ENCODE measurements at places on chromosomes 4 and X.

DNA sequence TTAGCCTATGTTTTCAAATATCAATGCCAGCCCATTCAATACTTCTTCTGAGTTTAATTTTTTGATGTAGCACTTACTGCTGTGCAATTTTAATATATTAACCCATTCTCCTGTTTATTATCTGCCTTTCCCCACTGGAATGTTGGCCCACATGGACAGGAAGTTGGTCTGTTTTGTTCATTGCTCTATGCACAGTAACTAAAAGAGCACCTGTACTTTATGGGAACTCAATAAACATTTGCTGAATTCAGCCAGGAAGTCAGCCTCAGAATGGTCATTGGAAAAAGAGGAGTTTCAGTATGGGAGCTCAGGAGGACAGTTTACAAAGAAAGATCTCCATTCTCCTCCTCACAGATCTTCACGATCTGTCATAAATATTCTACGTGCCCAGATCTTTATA, 510.5 kb upstream of the AGA start:
- no peak for DNase-seq

- DNase-seq, result no peak
Measured at GRCh38 chr4:5084911-5085475, 33.7 kb downstream of the STK32B start.

- DNase-seq, result no peak
Measured at GRCh38 chr4:155807021-155807420, 48.2 kb downstream of the GUCY1B1 start.

GRCh38 chrX:118974908-118975671, 672 bp downstream of the LONRF3 start:
- DNase-seq, result peak; percentile 13

DNA sequence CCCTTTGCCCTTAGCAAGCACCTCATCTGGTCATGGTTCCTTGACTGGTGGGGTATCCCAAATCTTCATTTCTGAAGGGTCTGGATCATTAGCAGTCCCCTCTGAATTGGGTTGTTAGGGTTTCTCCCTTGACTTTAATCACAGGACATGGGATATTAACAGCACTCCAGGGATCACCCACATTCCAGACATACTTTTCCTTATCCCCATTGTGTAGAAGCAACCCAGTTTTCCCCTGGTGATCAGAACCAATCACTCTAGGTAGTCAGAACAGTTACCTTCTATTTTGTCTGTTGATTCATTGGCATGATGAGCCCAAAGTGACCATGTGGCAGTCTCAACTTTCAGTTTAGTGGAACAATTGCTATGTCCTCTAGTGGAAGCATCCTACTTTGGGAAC, 29.1 kb upstream of the GRSF1 start:
- DNase-seq, result no peak

GRCh38 chr4:85391071-85391470, 83.9 kb upstream of the ARHGAP24 start:
- DNase-seq, result no peak

GRCh38 chr4:41656572-41657520, 91.7 kb downstream of the PHOX2B start:
- DNase-seq, result no peak

DNA sequence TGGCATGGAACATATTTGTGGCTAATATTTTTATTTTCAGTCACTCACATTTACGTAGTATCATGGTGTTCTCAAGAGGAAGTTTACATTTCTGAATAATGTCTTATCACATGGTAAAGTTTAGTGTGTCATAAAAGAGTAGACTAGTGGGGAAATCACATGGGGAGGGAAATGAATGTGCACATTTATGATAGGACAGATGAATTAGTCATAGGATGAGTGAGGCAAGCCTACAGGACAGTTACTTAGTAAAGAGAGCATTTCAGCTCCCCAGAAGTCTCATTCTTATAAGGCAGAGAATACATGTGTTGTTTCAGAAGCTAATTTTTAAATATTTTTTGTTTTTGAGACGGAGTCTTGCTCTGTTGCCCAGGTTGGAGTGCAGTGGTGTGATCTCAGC, 6.2 kb downstream of the GK start:
- DNase-seq, result no peak

- DNase-seq, result no peak
Measured at GRCh38 chr4:94798808-94799207, 41.1 kb downstream of the BMPR1B start.

DNA sequence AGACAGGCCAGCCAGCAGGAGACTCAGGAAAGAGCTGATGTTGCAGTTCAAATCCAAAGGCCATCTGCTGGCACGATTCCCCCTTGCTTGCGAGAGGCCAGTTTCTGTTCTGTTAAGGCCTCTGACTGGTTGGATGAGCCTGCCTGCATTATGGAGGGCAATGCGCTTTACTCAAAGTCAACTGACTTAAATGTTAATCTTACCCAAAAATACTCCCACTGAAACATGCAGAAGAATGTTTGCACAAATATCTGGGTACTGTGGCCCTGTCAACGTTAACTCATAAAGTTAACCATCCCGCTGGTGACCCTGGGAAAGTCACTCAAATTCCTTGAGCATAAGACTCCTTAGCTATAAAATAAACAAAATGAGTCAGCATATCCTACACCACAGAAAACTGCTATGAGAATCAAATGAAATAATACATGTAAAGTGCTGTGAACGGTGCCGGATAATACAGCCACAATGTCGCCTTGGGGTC, 326.4 kb downstream of the EVC2 start:
- no peak for DNase-seq

DNA sequence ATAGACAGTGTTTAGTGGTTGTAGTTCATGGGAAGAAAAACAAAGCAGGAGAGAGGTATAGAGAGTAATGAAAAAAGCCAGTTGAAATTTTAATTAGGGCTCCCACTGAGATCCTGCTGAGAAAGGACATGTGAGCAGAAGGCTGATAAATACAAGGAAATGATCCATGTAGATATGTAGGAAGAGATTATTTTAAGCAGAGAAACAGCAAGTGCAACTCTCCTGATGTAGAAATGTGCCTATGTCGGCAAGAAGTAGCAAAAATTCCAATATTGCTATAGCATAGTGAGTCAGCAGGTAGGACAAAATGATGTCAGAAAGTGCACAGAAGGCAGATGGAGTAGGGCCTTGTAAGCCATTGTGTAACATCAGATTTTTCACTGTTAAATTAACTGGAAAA, 1027.3 kb downstream of the PCDH18 start:
- no peak for DNase-seq

- no peak for DNase-seq
Measured at GRCh38 chrX:111850975-111851374, 25.0 kb upstream of the TRPC5OS start.

DNA sequence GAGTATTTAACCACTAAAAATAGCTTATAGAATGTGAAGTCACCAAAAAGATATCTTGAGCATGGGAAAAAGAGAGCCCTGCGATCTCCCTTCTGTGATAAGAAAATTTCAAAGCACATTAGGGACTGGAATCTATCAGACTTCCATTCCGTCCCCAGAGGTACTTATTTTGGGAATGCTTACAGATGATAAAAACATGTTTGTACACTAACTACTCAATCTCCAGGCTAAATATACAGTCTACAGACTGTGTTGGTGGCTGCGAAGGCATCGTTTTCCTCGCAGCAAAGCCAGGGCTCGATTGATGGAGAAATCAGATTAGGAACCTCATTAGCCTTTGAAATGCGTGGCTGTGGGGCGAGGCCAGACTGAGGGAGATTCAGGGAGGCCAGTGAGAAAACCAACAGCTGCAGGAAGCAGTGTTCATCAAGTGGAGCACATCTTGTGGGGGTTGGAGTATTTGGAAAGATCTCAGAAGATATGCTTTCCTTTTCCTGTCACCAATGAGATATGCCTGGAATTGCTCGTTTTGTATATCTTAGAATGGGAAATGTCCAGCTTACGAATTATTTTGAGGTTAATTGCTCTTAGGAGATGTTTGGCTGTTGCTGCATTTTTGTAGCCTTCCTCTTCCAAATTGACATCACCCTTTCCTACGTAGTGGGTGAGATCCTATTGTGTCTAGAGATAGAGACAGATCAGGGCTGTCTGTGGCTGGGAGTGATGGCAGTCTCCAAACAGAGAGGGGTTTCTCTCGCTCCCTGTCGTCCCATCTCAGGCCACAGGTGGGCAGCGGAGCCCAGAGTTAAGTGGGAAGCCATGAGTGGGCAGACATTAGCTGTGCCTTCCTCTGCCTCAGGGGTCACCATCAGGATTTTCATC, 224.9 kb upstream of the FAT1 start:
- DNase-seq, result no peak

GRCh38 chrX:45077748-45078424, 122.8 kb downstream of the DIPK2B start:
- no peak for DNase-seq

GRCh38 chr4:73705721-73706120, 34.6 kb upstream of the CXCL8 start:
- no peak for DNase-seq

GRCh38 chr4:75308049-75308448, 206.2 kb downstream of the RCHY1 start:
- no peak for DNase-seq

- DNase-seq, result no peak
Measured at GRCh38 chr4:142960867-142961644, 115.0 kb upstream of the INPP4B start.

- no peak for DNase-seq
Measured at GRCh38 chr4:165738571-165738970, 134.5 kb upstream of the TLL1 start.

- DNase-seq, result no peak
Measured at GRCh38 chrX:145609951-145610511, 207.6 kb upstream of the SLITRK2 start.

DNA sequence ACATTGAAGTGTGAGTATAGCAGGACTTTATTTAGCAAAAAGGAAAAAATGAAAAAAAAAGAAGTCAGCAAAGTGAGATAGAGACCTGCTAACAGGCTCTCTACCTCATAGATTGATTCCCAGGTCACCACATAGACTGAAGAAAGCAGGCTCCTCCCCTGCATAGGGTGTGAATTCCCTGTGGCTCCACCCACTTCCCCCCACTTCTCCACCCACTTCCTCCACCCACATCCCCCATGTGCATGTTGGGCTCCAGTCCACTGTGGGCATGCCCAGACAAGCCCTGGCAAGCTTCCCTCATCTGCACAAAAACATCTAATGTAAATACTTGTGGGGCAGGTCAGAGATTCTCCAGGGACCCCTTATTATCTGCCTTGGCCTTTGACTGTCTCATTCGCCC, 97.8 kb downstream of the TMEM47 start:
- DNase-seq, result no peak

- DNase-seq, result no peak
Measured at GRCh38 chrX:134885336-134886001, 105.3 kb upstream of the SMIM10 start.

DNA sequence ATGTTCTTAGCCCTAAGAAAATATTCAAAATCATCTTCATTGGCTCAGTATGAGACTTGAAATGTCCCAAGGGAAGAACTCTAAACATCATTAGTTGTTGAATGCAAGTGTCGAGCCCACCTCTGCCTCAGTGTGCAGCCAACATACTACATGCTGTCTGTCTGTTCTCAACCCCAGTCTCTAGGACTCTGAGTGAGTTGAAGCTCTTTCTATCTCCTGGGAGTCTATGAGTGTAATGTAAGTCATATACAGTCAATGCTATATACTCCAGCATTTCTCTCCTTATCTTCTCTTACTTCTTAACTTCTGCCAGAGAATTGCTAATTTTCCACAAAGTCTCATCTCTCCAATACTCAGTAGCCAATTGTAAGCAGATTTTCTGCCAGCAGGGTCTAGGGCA, 61.3 kb downstream of the SPATA18 start:
- DNase-seq, result no peak

- no peak for DNase-seq
Measured at GRCh38 chr4:81498551-81499099, 26.9 kb upstream of the RASGEF1B start.

DNA sequence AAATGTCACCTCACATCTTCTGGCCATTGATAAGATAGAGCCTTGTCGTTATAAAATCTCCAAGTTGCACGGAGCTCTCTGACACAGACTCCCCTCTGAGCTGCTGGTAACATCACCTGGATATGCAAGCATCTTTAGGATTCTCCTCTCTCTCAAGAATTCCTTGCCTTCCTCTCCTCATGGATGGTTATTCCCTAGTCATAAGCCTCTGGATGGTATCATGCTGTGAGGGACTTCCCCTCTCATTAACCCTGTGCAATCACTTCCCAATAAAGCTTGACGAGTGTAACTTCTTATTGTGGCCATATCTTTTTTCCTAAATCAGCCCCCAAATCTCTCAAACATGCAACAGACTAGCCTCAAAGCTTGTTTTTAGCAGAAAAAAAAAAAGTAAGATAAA, 1057.0 kb upstream of the SLIT2 start:
- no peak for DNase-seq

- no peak for DNase-seq
Measured at GRCh38 chrX:39753293-39753996, 344.3 kb downstream of the BCOR start.

GRCh38 chr4:137635601-137636000, 103.3 kb upstream of the PCDH18 start:
- DNase-seq, result no peak

DNA sequence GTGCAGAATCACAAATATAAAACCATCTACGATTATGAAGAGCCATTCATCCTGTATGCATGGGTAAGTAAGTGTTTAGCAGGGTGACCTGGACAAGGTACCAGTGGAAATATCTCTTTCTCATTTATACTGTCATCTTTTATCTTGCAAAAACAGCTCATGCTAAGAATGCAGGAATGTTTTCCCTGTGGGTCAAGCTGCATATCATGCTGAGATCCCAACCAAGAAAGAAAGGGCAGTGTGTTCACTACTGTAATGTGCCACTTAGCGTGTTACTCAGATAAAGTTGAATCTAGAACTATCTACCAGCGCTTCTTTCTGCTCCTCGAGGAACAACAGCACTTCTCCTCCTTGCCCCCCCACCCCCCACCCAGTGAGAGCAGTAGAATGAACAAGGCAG, 212.7 kb upstream of the TBL1X start:
- DNase-seq, result no peak

DNA sequence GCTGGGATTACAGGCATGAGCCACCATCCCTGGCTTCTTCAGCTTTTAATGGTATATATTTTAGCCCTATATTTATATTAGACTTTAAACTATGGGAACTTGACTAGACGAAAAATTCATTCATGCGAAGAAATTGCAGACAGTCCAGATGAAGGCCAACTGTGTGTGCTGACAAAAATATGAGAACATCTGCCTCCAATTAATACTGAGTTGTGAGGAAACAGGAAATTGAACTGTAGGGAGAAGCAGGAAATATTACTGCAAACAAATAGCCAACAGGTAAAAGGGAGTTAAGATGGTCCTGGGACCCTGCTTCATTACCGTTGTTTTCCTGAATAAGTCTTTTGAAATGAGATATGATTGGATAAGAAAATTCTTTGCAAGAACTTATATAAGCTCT, 26.3 kb downstream of the MGARP start:
- no peak for DNase-seq

- no peak for DNase-seq
Measured at GRCh38 chrX:108029928-108030711, 14.7 kb upstream of the VSIG1 start.

DNA sequence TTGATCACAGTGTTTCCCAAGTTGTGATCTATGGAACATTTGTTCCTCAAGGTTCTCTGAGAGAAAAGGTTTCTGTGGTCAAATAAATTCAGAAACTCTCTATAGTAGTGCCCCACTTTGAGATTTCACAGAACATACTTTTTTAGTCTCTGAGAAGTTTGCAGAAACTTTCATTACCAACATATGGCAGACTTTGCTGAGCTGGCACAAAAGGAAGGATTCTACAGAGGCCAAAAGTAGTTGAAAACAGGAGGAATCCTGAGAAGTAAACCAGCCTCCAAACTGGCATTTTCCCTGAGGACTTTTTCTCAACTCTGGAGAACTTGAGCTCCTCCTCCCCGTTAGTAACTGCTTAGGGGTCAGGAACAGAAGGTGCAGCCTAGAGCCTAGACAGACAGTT, 117.8 kb upstream of the ESX1 start:
- DNase-seq, result no peak

Data from stimulated activated CD8-positive, alpha-beta memory T cell treated with anti-CD3 and anti-CD28 coated beads, Interleukin-7, amount 100 ng/mL, for 1 hour (primary cell).